ENCODE measurements at places on chromosomes 2 and 18.

- no peak for DNase-seq
Observed at GRCh38 chr2:64852771-64853241, 136.4 kb upstream of the SLC1A4 start.

- no peak for DNase-seq
Observed at GRCh38 chr2:162509288-162509968, 165.5 kb downstream of the GCA start.

DNA sequence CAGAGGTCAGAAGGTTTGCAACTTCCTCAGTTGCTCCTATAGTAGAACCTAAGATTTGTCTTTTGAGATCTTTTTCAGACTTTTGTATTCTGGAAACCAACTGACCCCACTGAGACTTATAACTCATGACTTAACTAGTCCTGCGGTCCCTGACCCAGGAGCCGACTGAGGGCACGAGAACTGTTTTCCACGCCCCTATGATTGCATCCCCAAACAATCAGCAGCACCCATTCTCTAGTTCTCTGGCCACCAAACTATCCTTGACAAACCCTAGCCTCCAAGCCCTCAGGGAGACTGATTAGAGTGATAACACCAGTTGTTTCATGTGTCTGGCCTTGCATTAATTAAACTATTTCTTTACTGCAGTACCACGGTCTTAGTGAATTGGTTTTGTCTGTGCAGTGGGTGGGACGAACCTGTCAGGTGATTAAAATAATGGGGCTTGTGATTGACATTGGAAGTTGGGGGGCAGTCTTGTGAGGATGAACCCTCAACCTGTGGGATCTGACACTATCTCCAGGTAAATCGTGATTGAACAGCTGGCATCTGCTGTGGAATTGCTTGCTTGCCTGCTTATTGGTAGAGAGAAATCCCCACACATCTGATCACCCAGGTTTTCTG, 95.7 kb downstream of the B3GNT2 start:
- DNase-seq: no peak

GRCh38 chr18:71797554-71797953, 746.6 kb downstream of the CBLN2 start:
- DNase-seq: no peak

DNA sequence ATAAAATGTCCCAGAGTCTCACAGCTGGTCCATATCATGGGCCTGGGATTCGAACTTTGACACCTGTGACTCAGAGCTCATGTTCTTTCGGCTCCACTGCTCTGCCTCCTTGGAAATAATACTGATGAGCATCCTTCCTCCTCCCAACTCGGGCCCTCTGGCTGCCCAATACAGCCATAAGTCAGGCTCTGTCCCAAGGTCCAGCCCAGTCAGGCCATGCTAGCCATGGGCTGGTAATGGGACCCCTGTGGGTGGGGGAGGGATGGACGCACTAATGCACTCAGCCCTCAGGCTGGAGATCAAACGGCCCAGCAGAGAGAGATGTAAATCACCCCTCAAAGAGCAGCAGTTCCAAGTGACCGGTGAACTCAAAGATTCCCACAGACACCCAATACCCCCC, 61.1 kb downstream of the DDX1 start:
- DNase-seq: no peak

- no peak for DNase-seq
Observed at GRCh38 chr2:105576440-105577241, 168.1 kb upstream of the NCK2 start.

GRCh38 chr2:160405077-160405867, 88.3 kb downstream of the RBMS1 start:
- no peak for DNase-seq

- no peak for DNase-seq
Observed at GRCh38 chr2:56021136-56021474, 97.5 kb upstream of the EFEMP1 start.
